ENCODE measurements at places on chromosomes 3 and 15.

GRCh38 chr3:114839476-114839875 is 307.6 kb downstream of the ZBTB20 start:
- H3K36me3 ChIP-seq = no peaks in the 10 kb centered on the region
- DNase-seq = no peak
- no peak overlapping the region for H3K27ac ChIP-seq
- no peak overlapping the region for H3K4me3 ChIP-seq

DNA sequence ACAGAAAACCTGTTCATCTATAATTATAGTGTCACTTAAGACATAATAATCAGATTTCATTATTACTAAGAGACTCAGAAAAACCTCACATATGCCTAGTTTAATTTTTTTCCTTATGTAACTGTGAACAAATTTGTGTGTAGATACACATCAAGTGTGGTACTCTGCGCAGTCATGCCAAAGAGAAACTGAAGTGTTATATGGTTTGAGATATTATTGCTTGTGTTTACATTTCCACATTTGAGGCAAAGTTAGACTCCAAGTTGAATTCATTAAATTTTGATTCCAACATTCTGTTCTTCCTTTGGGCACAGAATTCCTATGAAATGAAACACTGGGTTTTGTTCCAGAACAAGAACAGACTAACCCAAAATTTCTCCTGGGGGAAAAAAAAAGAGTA is 2.2 kb downstream of the MBNL1 start:
- H3K27me3 ChIP-seq = no peaks in the 10 kb centered on the region
- no peaks in the 10 kb centered on the region for H3K36me3 ChIP-seq
- H3K4me3 ChIP-seq = peak overlapping the region; percentile 100

- no peaks in the 10 kb centered on the region for H3K4me1 ChIP-seq
- DNase-seq = no peak
- no peak overlapping the region for H3K27ac ChIP-seq
Measured at GRCh38 chr3:179682426-179683080, 29.7 kb downstream of the USP13 start.

DNA sequence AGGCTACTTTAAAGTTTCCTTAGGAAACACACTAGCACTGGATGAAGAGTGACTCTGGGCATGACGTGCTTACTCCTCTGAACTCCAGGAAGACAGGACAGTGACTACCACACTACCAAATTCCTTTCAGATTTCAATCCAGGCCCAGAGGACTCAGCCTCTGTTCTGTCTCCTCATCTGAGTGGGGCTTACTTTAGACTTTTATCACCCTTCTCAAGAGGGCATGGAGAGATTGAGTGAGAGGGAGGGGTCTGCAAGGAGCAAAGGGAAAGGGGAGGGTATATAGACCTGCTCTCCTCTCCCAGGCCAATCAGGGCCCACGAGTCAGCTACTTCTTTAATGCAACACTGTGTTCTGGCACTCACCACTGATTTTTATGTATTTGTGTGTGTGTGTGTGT is 29.4 kb upstream of the RSL24D1 start:
- DNase-seq = no peak
- H3K27me3 ChIP-seq = no peaks in the 10 kb centered on the region
- H3K4me3 ChIP-seq = no peak overlapping the region
- H3K27ac ChIP-seq = no peak overlapping the region
- peaks cover 29% of the 10 kb centered on the region for H3K36me3 ChIP-seq

GRCh38 chr15:46322753-46323152 is 687.9 kb downstream of the SQOR start:
- H3K36me3 ChIP-seq = no peaks in the 10 kb centered on the region
- DNase-seq = no peak
- H3K4me3 ChIP-seq = no peak overlapping the region
- H3K27me3 ChIP-seq = no peaks in the 10 kb centered on the region
- H3K4me1 ChIP-seq = no peaks in the 10 kb centered on the region

DNA sequence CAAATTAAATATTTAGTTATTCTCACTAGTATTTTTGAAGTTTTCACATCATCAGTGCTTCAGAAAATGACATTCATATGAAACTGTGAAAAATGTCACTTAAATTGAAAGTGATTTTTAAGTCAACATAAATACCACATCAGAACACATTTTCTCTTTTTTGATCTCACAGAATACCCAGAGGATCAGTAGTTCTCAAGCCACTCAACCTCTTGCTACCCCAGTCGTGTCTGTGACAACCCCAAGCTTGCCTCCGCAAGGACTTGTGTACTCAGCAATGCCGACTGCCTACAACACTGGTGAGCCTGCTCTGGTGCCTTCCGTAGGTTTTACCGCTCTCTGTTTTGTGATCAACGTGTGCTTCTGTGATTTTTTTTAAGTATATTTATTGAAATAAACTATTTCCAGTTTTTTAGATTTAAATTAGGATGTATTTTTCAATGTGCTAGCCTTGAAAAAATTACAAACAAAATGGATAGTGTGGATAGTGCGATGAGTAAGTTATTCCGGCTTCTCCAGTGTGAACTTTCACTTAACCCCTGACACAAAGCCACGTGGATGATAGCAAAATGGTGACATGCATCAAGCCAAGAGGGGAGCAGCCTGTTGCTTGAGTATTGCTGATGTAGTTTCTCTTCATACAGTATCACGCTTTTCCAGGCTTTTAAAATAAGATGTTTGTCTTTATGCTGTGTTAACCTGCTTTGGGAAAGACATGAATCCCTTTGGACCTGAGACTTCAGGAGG is 26.5 kb downstream of the LYSMD4 start:
- peak; percentile 71 for DNase-seq
- H3K4me1 ChIP-seq = peaks cover 11% of the 10 kb centered on the region
- H3K36me3 ChIP-seq = peaks cover 11% of the 10 kb centered on the region

DNA sequence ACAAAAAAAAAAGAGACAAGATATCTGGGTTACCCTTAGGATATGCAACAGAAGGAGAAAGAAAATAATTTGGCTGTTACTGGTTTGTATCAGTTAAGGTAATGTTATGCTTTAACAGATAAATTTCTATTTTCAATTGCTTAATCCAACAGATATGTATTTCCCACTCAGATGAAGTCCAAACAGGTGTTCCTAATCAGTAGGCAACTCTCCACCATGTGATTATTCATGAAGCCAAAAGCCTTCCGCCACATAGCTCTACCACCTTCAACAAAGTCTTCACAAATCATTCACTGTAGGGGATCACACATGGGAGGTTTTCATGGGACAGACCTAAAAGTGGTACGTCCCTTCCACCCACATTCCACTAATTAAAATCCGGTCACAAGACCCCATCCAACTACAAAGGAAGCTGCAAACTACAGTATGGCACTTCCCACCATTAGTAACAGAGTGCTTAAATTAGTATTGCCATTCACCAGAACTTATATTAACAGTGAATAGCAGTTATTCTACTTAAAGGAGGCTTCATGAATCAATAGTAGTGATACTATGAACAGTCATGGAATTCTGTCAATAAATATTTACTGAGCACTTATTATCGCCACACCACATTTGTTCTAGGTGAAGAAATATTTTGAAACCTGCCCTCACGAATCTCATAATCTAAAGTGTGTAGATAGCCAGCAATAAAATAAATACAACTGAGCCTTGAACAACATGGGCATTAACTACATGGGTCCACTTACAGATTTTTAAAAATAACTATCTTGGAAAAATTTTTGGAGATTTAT is 66.5 kb downstream of the SFMBT1 start:
- no peak overlapping the region for H3K27ac ChIP-seq
- H3K4me3 ChIP-seq = no peak overlapping the region
- no peak for DNase-seq
- H3K27me3 ChIP-seq = no peaks in the 10 kb centered on the region

DNA sequence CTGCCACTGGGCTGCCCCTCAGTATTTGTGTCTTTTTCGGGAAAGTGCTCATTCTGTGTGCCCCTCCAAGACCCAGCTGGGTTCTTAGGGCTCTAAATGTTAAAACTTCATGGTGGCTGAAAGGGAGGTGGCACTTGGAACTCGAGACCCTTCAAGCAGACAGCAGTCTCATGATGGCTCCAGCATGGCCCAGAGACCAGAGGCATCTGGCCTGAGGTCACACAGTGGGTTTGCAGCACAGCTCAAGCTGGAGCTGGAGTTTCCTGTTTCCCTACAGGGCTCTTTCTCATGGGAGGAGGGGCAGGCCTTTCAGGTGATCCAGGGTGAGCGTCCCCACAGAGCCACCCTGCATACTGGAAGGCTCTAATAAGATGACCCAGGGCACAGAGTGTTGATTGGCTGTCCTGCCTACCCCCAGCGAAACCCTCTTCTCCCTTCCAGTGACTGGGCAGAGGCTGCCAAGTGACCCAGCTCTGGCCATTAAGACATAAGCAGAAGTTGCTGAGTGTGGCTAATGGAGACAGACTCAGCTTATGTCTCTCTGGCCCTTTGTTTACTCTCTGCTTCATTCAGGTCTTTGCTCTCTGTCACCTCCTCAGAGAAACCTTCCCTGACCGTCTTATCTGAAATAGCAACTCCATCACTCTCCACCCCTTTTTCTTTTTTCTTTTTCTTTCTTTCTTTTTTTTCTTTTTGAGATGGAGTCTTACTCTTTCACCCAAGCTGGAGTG is 166.6 kb upstream of the SMAD3 start:
- no peak for DNase-seq
- H3K27ac ChIP-seq = no peak overlapping the region
- H3K4me3 ChIP-seq = no peak overlapping the region
- H3K36me3 ChIP-seq = no peaks in the 10 kb centered on the region
- H3K4me1 ChIP-seq = no peaks in the 10 kb centered on the region

- H3K27me3 ChIP-seq = peaks cover 19% of the 10 kb centered on the region
- H3K36me3 ChIP-seq = no peaks in the 10 kb centered on the region
- peak; percentile 19 for DNase-seq
- peak overlapping the region; percentile 18 for H3K4me3 ChIP-seq
Measured at GRCh38 chr3:23202203-23202920, 765 bp upstream of the UBE2E2 start.

GRCh38 chr15:89003865-89004725 is 84.2 kb upstream of the ABHD2 start:
- DNase-seq = no peak
- no peaks in the 10 kb centered on the region for H3K36me3 ChIP-seq
- H3K27me3 ChIP-seq = peaks cover 2% of the 10 kb centered on the region
- no peak overlapping the region for H3K27ac ChIP-seq
- no peaks in the 10 kb centered on the region for H3K4me1 ChIP-seq
- no peak overlapping the region for H3K4me3 ChIP-seq

GRCh38 chr15:37788767-37789396 is 145.6 kb upstream of the TMCO5A start:
- no peak overlapping the region for H3K27ac ChIP-seq
- no peaks in the 10 kb centered on the region for H3K27me3 ChIP-seq
- H3K36me3 ChIP-seq = no peaks in the 10 kb centered on the region
- H3K4me3 ChIP-seq = no peak overlapping the region

DNA sequence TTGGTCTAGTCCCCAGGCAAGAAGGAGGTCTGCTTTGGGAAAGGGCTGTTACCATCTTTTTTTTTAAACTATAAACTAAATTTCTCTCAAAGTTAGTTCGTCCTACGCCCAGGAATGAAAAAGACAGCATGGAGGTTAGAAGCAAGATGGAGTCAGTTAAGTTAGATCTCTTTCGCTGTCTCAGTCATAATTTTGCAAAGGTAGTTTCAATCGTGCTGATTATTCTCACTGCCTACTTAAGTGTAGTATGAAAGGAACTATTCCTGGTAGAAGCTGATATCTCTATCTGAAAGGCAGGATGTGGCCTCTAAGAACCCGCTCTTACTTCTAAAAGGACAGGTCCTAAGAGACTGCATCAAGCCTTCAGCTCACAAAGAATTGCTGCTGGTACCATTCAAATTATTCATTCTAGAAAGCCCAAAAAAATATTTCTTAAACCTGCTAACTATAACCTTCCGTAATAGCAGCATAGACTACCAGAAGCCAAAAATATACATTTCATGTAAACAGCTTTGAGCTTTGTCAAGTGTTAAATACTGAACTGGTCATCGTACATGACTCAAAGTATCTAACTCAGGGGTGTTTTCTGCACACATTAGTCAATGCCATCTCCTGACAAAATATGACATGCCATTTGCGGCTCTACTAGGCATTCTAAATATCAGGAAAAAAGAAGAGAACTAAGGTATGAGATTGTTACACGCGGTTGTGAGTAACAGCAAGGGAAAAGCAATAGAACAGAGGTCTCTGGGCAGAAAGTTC is 96.0 kb upstream of the CCDC80 start:
- H3K36me3 ChIP-seq = no peaks in the 10 kb centered on the region
- H3K4me3 ChIP-seq = no peak overlapping the region

GRCh38 chr3:48222616-48223513 is at the start of gene CAMP:
CAMP (plus strand) TSS chr3:48223495; CDS start chr3:48223512, 17 bp downstream.
- H3K27ac ChIP-seq = no peak within 1 kb of the TSS
- no peak within 1 kb of the TSS for H3K4me3 ChIP-seq
- no peaks in the 10 kb centered on the region for H3K27me3 ChIP-seq
- H3K4me1 ChIP-seq = no peaks in the 10 kb centered on the region
- H3K36me3 ChIP-seq = no peaks in the 10 kb centered on the region
- DNase-seq = no peak

GRCh38 chr3:51620543-51620942 is 50.5 kb upstream of the TEX264 start:
- H3K4me3 ChIP-seq = no peak overlapping the region
- H3K27ac ChIP-seq = no peak overlapping the region
- no peaks in the 10 kb centered on the region for H3K4me1 ChIP-seq
- H3K27me3 ChIP-seq = no peaks in the 10 kb centered on the region
- H3K36me3 ChIP-seq = no peaks in the 10 kb centered on the region

GRCh38 chr3:270688-271087 is 74.1 kb downstream of the CHL1 start:
- H3K27ac ChIP-seq = no peak overlapping the region
- no peaks in the 10 kb centered on the region for H3K36me3 ChIP-seq
- H3K4me1 ChIP-seq = no peaks in the 10 kb centered on the region
- no peak for DNase-seq

GRCh38 chr3:192848371-192849233 is 69.1 kb downstream of the MB21D2 start:
- H3K27ac ChIP-seq = no peak overlapping the region
- no peaks in the 10 kb centered on the region for H3K36me3 ChIP-seq
- H3K27me3 ChIP-seq = no peaks in the 10 kb centered on the region
- H3K4me1 ChIP-seq = no peaks in the 10 kb centered on the region
- no peak for DNase-seq
- no peak overlapping the region for H3K4me3 ChIP-seq

DNA sequence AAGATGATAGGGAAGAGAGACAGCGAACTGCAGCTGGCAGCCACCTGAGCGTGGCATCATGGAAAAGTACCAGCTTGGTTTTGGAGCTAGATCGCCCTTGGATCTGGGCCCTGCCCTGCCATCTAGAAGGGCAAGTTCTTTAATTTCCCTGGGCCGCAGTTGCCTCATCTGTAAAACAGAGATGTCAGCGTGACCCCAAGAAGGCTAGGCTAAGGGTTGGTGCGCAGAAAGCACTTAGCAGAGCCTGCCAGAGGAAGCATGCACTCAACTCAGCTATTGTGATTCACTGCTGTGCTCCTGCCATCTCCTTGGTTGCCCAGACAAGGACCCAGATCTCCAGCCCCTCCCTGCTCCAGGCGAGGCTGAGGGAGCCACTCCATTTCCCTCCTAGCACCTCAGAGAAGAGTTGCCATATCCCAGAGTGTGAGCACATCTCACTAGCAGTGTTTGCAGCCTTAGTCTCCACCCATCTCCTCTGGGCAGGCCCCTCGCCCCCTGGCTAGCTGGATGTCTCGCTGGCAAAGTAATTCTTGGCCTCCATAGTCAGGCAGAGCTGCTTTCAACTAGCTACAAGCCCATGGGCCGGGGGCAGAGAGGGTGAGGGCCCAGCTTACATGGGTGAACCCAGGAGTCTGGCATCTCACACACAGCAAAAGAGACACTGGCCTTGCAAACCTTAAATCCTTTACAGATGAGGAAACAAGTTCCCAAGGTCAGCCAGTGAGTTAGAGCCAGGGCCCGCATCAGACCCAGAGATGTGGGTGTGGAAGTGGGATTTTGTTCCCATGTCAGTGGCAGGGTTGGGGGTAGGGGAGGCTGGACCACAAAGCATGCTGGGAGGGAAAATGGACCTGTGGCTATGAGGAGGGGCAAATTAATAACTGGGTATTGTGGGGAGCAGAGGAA is 280.7 kb upstream of the TLE3 start:
- DNase-seq = no peak
- H3K27me3 ChIP-seq = no peaks in the 10 kb centered on the region
- no peak overlapping the region for H3K27ac ChIP-seq
- H3K36me3 ChIP-seq = no peaks in the 10 kb centered on the region
